RWPE1 (cell line): ENCODE measurements at places on chromosomes 6 and 20.

DNA sequence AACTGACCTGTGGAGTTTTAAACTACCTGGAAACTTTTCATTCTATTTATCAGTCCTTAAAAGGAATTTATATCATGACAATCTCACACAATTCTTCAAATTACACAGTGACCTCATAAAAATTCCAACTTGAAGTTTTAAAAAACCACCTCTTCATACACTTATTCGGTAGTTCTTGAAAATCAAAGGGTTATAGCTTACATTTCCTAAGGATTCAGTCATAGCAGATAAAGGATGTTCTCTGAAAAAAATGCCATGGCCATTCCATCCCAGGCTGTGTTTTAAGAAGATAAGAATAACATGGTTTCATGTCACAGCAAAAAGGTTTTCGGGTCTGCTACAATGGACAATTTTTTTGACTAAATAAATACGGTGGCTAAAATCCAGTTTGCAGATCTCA lies 41.2 kb downstream of the GOPC start:
- DNase-seq: no peak

- DNase-seq: no peak
Observed at GRCh38 chr6:37865504-37865903, 46.0 kb downstream of the ZFAND3 start.

DNA sequence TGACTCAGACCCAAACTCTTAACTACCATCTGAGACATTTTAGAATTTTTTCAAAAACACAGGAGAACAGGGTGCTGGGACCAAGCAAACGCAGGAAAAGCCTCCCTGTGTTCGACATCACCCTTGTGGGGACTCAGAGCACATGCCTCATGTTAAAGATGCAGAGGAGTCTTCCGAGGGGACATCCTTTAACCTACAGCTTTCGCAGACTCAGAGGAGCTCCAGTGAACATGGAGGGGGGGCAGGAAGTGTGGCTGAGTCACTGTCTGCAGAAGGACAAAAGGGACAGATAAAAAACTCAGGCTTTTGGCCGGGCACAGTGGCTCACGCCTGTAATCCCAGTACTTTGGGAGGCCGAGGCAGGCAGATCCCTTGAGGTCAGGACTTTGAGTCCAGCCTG lies 15.1 kb downstream of the BMP7 start:
- no peak for DNase-seq

- DNase-seq: no peak
Observed at GRCh38 chr6:144654506-144654905, 369.4 kb downstream of the UTRN start.

DNA sequence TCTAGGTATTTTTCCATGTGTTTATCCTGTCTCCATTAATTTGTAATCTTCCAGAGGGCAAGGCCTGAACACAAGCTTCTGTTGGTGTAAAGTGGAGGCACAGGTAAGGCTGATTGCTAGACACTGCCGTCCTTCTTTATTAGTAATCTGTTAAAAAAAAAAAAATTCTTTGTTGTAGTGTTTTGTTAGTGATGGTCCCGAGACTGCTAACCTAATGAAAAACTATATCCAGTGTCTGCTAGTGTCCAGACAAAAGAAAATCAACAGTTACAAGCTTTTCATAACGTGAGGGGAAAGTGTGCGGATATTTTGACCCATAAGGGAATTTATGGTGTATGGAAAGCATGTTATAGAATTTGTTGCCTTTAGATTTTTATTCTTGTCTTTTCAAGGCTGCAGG lies 4.2 kb upstream of the HIVEP1 start:
- DNase-seq: no peak

DNA sequence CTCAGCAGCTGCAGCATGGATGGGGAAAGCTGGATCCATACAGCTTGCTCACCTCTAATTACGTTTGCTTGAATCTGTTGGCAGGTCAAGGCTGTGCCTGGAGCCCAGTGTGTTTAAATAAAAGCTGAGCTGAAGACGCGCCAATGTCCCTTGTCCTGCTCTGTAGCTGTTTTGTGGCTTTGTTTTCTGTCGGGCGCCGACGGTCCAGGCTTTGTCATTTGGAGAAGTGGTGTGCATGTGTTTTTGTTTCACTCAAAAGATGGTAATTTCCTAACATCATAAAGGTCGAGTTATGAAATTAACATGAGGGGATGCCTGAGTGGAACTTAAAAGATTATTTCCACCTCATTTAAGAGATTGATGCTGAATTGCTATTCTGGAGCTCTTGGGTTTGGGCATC lies 107.6 kb downstream of the SLC24A3 start:
- DNase-seq: no peak

GRCh38 chr6:14309951-14310445 lies 192.4 kb downstream of the CD83 start:
- DNase-seq: no peak

GRCh38 chr6:5084781-5085647 lies at the start of gene PPP1R3G:
TSS of gene PPP1R3G (plus strand) at chr6:5085341. CDS start at chr6:5085486, 145 bp downstream.
- no peak for DNase-seq
